Caki2 (cell line): ENCODE measurements at places on chromosomes 7 and 10.

DNA sequence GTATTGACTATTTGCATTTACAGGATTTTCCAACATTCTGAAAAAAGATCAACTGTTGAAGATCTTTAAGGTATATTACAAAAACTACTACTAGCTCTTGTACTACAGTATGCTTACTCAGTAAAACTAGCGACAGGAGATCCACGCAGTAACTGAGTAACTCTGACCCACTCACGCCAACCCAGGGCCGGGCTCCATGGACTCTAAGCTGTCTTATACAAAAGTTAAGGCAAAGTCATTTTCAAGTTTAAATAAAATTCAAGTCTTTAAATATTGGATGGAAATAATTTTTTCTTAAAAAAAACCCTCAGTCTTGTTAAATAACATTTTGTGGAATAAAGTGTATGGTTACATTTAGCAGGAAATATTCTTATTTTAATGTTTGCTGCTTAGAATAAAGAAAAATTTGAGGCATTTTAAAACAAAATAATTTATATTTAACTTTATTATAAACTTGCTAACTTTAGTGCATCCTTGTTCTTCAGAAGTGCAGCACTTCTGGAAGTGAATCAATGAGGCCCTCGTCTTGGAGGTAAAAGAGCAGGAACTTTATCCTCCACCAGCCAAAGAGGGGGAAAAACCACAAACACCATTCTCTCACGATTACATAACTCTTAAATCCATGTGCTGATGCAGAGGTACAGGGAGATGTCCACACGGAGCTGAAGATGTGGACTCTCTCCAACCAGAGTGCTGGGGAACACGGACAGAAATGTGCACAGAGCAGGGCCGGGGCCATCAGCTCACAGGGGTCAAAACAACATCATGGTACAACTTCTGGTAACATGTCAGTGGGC, 119.9 kb downstream of the LARP4B start:
- no peak for DNase-seq

- DNase-seq, result no peak
Observed at GRCh38 chr10:107557916-107558315, 393.4 kb upstream of the SORCS1 start.

GRCh38 chr10:98815039-98815885, 368.5 kb upstream of the HPS1 start:
- DNase-seq, result no peak

DNA sequence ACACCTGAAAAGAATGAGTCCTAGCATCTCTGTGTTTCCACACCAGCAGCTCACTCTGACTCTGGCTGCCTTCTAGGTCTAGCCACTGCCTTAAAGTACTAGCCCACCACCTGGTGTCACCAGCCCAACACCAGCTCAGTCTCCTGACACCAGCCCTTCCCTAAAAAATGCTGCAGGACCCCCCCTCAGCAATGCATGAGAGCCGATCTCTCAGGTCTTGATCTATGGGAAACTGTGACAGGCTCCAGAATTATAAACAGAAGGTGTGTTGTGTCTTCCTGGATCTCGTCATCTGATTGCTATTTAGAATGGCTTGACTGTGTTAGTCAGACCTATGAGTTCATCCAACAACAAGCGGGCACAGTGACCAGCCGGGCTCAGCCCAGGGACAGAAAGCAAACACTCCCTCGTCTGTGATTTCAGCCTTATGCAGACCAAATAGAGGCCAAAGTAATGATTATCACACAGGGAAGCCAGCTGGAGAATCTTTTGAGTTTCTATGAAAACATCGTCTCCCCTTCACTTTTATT, 66.6 kb downstream of the CUBN start:
- peak; percentile 91 for DNase-seq

GRCh38 chr10:48251525-48252353, 22.8 kb downstream of the FRMPD2 start:
- DNase-seq, result peak; percentile 88

DNA sequence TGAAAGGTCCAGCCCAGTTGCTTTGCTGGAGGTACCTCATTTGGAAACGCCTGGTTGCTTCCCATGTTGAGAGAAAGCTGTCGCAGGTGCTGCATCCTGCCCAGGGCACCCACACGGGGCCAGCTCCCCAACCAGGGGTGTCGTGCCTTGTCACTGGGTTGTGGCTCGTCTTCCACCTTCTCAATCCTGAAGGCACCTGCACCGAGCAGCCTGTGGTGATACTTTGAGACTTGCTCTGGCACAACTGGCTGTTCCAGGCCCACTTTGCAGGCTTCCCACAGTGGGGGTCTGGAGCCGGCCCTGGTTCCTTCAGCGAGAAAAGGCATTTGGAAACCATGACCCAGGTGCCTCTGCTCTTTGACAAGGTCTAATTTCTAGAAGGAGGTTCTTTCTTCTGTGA, 197.3 kb upstream of the PPP2R2D start:
- DNase-seq, result no peak

GRCh38 chr10:31318854-31319601, at the start of gene ZEB1:
Gene ZEB1 (plus strand): TSS chr10:31319216. CDS start chr10:31319235, 19 bp downstream.
- DNase-seq, result peak; percentile 92

DNA sequence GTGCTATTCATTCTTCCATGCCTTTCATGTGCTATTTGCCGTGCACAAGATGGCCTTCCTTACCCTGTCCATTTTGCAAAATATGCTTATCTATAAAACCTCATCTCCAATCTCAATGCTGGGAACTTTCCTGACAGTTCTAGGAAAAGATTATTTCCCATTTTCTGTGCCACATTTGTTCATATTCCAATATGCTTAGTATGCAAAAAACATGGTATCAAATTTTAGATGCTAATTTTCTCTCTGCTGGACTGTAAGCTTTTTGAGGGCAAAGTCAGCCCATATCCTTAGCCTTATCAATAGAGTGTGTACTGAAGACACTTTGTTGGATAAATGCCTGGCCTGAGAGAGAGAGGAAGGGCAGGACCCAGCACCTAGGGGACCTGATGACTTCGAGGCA, 39.4 kb downstream of the MGAM2 start:
- no peak for DNase-seq

DNA sequence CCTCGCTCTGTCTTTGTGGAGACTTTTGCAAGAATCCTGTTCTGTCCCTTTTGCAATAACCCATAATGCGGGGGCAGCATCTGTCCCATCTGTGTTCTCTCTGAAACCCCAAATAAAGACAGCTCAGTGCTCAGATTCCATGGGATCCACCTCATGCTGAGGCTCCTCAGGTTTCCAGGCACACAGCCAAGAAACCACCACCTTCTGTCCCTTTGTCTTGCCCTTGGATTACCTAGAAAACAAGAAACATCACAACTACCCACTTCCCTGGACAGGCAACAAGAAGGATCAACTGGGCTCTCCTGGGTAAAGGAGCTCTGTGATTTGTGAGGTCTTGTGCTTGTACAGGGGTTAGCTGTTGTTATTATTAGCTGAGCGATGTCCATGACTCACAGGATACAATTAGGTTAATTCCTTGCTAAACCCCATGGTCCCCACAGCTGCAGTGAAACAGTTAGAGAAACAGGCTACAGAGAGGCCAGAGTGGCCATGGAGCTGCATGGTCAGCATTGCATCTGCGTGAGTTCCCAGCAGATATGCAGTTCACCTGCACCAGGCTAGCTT, 50.2 kb downstream of the CXCL12 start:
- peak; percentile 49 for DNase-seq

GRCh38 chr10:38043516-38043915, 33.0 kb downstream of the ZNF33A start:
- DNase-seq, result no peak

GRCh38 chr7:136657482-136657921, 210.9 kb upstream of the CHRM2 start:
- peak; percentile 22 for DNase-seq

- DNase-seq, result no peak
Observed at GRCh38 chr7:64775289-64775688, 18.9 kb upstream of the ZNF138 start.

GRCh38 chr10:72062382-72062781, 26.0 kb downstream of the SPOCK2 start:
- DNase-seq, result no peak

GRCh38 chr10:16521311-16522016, at the start of gene C1QL3:
Gene C1QL3 (minus strand): TSS chr10:16521879. CDS start chr10:16521065, 814 bp downstream.
- no peak for DNase-seq

- DNase-seq, result no peak
Observed at GRCh38 chr7:2837496-2837895, 6.6 kb downstream of the GNA12 start.

GRCh38 chr10:70967591-70968587, 79.5 kb upstream of the PCBD1 start:
- DNase-seq, result peak; percentile 23

- DNase-seq, result no peak
Observed at GRCh38 chr10:45591280-45591679, 81.3 kb downstream of the ZFAND4 start.

GRCh38 chr7:30348083-30348560, 63.7 kb downstream of the ZNRF2 start:
- DNase-seq, result peak; percentile 93

DNA sequence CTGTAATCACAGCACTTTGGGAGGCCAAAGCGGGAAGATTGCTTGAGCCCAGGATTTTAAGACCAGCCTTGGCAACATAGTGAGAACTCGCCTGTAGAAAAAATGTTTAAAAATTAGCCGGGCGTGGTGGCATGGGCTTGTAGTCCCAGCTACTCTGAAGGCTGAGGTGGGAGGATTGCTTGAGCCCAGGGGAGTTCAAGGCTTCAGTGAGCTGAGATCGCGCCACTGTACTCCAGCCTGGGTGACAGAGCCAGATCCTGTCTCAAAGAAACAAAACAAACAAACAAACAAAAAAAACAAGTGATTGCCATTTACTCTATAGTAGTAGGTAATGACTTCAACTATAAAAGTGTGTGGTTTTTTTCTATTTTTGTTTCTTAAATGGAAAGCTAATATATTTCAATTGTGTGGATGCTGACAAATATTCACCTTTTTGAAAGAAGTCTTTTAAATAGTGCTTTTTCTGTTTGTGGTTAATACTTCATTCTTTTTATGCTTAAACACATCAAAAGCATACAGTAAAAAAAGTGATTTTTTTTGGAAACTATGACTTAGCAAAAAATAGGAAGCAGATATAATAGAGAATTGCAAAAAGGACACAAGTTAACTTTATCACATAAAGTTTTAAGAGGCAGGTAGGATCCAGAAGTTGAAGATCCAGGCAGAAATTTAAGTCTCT, 48.4 kb downstream of the ZNF277 start:
- DNase-seq, result no peak

DNA sequence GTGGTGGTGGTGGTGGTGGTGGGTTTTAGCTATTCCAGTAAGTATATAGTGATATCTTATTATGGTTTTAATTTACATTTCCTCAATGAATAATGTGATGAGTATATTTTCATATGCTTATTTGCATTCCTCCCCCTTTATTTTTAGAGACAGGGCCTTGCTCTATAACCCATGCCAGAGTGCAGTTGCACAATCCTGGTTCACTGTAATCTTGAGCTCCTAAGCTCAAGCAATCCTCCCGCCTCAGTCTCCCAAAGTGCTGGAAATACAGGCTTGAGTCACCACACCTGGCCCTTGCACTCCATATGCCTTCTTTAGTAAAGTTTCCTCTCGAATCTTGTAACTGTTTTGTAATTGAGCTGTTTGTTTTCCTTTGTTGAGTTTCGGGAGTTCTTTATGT, 577.7 kb upstream of the AUTS2 start:
- DNase-seq, result no peak

DNA sequence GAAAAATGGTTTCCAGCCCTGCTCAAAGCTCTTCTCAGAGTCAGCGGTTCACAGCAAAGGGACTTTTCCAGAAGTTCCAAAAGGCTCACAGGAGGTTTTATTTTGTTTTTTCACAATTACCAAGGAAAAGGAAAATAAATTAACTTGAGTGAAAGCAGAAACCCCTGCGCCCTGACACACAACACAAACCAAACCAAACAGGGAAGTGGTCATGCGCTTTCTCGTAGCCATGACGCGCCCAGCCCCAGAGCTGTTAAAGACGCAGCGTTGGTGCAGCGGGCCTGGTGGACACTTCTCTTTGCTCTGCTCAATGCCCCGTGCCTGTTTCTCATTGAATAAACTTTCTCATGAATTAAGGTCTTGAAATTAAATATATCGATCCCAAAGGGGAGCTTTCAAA, 134.4 kb upstream of the LYZL2 start:
- DNase-seq, result no peak

DNA sequence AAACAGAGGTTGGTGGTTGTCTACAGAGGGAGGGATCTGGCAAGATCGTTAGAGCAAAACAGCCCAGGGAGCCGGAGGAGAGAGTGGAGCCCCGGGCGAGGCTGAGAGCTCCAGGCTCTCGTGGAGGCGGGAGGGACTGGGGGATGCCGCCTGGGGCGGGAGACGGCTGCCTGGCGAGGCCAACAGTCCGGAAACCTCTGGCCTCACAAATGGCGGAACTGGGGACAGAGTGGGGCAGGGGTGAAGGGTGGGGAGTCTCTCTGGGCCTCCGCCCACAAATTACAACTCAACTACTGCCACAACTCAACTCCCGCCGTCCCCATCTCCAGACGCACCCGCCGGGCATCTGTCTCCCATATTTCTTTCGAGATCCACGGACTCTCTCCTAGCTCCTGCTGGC, 47.7 kb downstream of the CLEC2L start:
- DNase-seq, result no peak

GRCh38 chr7:23645822-23646221, 34.2 kb upstream of the FAM221A start:
- no peak for DNase-seq

DNA sequence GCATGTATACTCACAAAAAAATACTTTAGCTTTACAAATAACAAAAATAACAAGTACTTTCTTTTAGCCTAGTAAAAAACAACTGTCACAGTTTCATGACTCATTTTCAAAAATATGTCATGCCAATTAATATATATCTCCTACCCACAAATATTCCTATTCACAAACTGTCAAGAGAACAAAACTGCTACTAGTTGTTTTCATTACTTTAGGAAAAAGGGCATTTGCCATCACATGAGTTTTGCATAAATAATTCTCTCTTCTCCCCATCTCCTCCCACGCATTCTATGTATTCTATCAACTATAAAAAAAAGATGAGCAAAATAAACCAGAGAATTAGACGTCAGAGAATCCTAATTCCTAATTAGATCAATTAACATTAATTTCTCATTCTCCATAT, 87.6 kb downstream of the PIP4K2A start:
- no peak for DNase-seq

- no peak for DNase-seq
Observed at GRCh38 chr10:14936584-14936983, 17.3 kb downstream of the DCLRE1C start.

GRCh38 chr10:129526943-129527342, 59.9 kb downstream of the MGMT start:
- no peak for DNase-seq

- DNase-seq, result no peak
Observed at GRCh38 chr10:30587522-30588031, 42.0 kb downstream of the LYZL2 start.
